ENCODE measurements at places on chromosomes 12 and 14.

- DNase-seq = peak; percentile 10
Measured at GRCh38 chr14:75286313-75286712, 7.7 kb downstream of the FOS start.

GRCh38 chr14:92756446-92756845, 8.0 kb upstream of the LGMN start:
- no peak for DNase-seq

- DNase-seq = no peak
Measured at GRCh38 chr14:32169191-32169590, 32.7 kb upstream of the RNU6-7 start.

DNA sequence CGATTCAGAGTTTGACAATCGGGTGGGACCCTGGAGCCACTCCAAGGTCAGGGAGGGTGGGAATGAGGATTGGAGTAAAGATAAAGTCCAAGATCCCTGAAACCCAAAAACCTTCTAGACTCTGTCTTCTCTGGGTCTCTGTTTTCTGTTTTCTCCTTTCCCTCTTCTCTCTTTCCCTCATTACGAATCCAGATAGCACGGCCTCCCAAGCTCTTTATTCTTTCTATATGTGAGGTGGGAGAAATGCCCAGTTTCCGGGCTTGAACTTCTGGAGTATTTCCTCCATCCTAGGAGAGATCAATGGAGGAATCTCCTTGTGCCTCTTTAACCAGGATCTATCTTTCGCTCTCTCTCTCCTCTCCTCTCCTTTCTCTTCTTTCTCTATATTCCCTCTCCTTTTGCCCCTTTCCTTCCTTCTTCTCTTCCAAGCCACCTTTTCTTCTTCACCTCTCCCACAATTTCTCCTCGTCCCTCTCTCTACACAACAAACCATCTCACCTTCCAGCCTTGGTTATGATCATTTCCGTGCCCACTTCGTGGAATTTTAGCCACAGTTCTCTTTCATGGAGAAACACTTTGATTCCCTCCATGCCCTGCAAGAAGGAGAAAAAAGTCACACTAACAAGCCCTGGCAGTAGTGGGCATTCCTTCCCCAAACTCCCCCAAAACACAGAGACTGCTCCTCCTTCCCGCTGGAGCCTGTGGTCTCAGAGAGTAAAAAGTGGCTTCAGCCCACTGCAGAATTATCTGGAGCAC, 4.4 kb downstream of the TBX5 start:
- no peak for DNase-seq

- DNase-seq = no peak
Measured at GRCh38 chr14:105858676-105859025, 332.3 kb downstream of the TMEM121 start.

DNA sequence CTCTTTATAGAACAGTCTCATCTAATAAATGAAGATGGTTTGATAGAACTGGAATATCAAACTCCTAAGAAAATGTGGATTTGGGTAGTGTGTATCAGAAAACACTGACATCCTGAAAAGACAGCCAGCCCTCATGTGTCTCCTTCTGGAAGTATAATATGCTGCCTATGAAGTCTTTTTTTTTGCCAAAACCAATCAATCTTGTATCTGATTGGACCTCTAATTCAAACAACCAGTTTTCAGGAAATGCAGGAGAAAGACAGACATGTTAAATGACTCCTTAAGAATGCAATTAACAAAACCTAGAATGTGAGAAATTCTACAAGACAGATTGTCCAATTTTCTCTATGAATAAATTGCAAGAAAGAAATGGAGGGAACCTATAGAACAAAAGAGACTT, 34.3 kb downstream of the MYO1H start:
- DNase-seq = no peak

DNA sequence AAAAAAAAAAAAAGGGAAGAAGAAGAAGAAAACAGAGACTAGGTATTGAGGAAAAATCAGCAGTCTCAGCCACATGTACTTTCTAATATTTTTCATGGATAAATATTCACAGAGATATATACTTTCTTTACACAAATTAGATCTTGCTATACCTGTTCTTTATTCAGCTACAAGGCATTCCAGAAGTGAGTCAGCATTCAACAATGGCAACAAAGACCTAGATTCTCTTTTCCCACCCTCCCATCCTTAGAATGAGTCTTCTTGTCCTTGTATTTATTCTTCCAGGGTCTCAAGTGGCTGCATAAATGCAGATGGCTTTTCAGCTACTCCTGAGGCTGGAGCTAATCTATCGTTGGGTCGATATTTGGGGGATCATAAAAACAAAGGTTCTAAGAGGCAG, 93.0 kb downstream of the NT5DC3 start:
- no peak for DNase-seq

- no peak for DNase-seq
Measured at GRCh38 chr12:51334764-51335163, 10.8 kb upstream of the BIN2 start.

DNA sequence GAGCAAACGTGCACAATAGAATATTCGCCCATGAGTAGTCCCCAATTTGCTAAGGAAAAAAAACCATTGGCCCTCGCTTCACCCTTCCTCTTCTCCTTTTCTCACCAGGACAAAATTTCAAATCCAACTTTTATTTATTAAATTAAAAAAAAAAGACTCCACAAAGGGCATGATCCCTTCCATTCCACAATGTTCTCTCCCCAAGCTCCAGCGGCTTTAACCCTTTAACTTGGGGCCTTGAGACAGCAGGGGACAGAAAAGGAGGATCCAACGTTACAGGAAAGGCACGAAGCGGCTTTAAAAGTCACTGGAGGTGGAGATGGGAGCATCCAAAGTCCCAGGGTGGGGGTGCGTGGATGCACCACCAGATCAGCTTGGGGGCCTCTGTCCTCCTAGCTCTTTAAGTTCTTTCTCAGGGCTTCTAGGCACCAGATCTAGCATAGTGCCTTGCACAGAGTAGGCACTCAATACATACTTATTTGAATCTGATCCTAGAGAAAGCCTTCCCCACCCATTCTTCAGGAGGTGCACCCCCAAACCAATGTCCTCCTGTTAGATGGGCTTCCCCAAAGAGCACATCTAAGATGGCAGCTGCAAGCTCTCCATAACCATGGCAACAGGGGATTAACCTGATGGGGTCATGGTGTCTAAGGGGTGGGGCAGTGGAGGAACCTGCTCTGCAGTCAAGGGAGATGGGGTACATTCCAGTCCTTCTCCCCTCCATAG, 5.2 kb upstream of the AAAS start:
- no peak for DNase-seq

GRCh38 chr12:13425766-13426165, 229.2 kb downstream of the EMP1 start:
- DNase-seq = no peak

DNA sequence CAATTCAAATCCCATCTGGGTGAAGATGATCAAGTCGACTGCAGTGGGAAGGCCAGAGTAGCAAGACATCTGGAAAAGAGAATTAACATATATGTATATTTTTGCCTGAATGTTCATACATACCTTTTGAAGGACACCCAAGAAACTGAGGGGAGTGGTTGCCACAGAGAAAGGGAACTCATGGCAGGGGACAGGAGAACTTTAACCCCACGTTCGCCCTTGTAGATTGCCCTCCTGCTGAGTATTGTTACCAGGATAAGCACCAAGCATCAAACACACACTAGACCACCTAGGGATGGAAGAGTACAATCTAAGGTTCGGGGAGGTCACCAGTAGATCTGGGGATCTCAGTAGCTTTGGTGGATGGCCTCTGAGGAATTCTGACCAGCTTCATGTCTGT, 9.7 kb downstream of the KRT1 start:
- DNase-seq = no peak

DNA sequence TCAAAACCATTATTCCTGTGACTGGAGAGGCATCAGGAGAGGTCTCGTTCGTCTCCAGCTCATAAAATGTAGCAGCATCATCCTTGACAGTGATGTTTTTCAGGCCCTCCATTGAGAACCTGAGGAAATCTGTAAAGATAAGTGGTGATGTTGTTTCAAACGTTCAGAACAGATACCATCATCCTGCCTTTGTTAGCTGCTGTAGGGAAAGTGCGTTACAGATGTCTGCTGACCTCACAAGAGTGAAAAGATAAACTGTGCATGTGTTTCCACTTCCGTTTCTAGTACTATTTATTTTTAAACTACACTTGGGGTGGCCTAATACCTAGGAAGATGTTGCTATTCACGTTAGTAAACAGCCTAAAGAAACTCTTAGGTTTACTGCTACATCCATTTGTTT, 28.4 kb downstream of the BCL2L14 start:
- no peak for DNase-seq

GRCh38 chr12:116609319-116610114, 50.3 kb downstream of the MAP1LC3B2 start:
- DNase-seq = peak; percentile 30

DNA sequence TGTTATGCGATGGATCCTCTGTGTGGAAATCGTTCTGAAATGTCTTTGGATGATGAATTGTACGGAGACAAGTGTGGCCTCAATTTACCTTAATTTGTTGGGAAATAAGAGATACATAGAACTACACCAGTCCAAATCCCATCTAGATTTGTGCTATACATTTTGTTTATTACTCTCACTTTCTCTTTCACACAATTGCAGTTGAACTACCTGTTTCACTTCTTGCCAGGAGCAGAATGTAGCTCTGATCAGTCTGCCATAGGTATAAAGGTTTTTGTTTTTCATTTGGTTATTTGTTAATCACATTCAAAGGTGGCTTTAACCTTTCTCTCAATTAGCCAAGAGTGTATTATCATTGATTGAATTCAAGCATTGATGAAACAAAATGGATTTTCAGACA, 268.2 kb downstream of the SNAPC1 start:
- no peak for DNase-seq

- no peak for DNase-seq
Measured at GRCh38 chr12:72673853-72674252, 401.7 kb downstream of the TRHDE start.

- no peak for DNase-seq
Measured at GRCh38 chr12:104177663-104178501, 37.7 kb upstream of the TXNRD1 start.

DNA sequence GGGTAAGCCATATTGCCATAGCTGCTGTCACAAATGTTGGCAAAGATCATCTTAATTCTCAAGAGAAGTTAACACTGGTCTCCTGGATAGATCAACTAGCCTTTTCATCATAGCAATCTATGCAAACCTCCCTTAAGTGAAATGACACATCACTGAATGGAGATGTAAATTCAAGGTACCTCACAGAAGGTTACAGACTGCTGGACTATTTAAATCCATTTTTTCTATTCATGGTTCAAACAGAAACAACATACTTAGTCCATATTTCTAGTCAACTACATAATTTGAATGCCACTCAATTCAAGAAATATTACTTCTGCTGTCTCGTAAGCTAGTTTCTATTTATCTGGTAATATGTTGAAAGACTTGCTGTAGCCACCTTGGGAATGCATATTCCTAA, 748.3 kb downstream of the C12orf50 start:
- DNase-seq = no peak

- no peak for DNase-seq
Measured at GRCh38 chr12:55862286-55862685, 19.6 kb upstream of the MMP19 start.

DNA sequence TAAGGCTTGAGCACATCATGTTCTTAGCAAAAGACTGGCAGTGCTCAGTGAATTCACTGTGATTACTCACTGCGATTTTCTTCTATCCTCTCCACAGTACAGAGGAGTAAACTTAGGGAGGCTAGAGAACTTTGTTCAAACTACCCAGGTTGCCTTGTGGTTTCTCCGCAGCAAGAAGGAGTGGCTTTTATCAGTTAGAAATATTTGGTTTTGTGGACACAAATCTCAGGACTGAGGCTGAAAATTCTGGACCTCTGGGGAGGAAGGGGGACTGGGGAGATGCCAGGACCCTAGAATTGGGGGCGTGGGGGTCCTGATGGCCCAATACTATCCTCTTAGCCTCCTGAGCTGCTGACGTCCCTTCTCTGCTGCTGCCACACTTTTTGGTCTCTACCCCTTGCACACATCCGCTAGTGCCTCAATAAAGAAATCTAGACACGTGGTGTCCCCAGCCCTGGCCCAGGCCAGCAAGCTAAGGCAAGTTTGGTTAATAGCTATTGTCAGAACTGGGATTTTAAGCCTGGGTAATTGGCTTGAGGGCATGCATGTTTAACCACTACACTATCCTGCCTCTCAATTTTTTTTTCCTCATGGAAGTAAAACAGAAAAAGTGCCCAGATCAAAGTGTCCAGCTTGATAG, 842 bp downstream of the OAS2 start:
- DNase-seq = no peak

DNA sequence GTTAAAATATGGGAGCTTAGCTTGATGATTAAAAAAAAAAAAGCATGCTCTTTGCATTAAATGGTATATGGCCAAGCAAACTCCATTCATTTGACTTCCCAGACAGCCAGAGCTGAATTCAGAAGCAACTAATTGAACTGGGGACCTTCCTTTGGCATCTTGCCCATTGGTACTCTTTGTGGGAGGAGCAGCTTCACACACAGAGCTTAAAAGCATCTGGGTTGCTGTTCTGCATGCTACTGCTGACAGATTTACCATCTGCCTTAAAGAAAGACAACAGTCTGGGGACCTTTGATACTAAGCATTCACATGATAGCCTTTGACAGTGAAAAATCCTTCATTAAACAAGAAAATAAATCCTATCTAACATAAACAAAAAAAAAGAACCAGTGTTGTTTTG, 977.9 kb downstream of the TMTC2 start:
- DNase-seq = no peak

DNA sequence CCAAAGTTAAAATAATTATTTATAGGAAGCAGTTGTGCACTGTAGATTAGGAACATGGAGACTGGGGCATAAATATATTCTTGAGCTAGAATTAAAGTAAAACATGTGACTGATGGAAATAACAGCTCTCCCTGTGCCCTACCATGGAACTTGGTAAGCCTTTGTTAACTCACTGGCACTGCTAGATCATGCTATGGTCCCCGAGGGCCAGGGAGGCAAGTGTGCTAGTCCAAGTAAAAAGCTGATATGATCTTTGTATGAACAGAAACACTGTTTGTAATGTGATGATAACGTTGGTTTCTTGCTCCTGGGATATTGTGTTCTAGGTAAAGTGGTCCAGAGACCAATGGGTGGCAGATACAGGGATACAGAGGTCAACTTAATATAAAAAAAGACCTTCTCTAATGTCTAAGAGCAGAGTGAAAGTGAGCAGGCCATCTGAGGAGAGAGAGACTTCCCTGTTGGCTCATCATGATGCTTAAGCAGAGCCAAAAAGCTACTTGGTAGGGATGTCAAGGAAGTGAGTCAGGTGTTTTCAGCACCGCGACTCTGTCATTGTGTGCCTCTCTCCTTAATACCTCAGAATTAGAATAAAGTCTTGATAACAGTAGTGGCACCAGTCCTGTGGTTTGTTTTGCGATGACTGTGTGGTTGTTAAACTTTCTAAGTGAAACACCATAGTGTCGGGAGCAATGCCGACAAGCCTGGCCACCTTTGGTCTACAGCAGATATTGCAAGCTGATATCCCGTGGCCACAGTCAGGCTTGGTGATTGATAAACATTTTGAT, 27.6 kb downstream of the BICD1 start:
- DNase-seq = no peak

GRCh38 chr12:116057356-116057755, 220.1 kb downstream of the MED13L start:
- no peak for DNase-seq

All from neural crest cell (in vitro differentiated cells).